DND-41 (cell line): ENCODE measurements at places on chromosomes 4 and X.
A peak's percentile ranks its signal among the peaks of the same experiment; 100 is the strongest.

DNA sequence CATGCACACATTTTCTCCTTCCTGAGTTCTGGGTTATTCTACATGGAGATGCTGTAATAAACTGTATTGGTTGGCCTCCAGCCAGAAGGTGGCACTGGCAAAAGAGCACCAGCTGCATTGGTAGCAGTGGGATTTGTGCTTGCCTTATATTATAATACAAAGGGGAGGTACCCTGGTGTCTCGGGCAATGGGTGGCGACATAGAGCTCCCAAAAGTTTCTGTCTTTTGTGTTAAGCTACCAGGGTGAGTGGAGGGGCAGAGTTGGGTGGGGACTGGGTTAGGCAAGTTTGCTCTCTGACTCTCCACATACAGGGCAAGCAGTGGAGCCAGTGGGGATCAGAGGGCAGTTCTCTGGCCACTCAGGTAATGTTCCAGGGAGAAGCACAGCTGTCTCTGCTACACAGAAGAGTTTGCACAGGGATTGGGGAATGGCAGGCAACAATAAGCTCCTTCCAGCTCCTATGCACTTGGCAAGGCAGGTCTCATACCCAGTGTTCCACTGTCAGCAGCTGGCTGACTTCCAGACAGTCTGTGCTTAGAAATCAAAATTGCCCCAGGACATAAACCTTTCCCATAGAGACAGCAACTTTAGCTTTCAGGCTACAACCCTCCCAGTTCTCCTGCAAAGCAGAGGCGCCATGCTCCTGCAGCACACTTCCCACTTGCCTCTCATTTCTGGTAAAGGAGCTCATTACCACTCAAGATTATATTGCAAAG, 463.9 kb upstream of the PCDH7 start:
- no peak for DNase-seq

- no peak for DNase-seq
Observed at GRCh38 chr4:148007314-148007760, 275.4 kb downstream of the ARHGAP10 start.

DNA sequence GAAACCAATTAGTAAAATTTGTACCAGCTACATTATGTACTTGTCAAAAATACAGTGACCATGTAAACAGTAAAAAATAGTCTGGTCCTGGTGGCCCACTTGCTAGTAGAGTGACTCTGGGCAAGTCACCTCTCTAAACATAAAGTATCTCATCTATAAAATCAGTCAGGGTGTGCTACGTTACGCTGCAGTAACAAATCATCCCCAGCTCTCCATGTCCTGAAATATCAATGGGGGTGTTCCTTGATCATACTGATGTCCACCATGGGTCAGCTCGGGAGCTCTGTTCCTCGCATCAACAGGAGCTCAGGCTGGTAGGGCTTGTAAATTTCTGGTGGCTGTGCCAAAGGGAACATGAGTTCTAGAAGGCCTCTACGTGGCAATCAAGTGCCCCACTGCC, 268.6 kb downstream of the RAB28 start:
- DNase-seq = no peak

GRCh38 chr4:185811509-185812364, at the start of gene SORBS2:
SORBS2 (minus strand) TSS chr4:185812194; CDS start chr4:185690571, 121,623 bp downstream.
- DNase-seq = no peak

GRCh38 chr4:99652596-99653436, 4.8 kb downstream of the C4orf54 start:
- no peak for DNase-seq

- DNase-seq = no peak
Observed at GRCh38 chrX:123713841-123714240, 19.0 kb downstream of the THOC2 start.

- no peak for DNase-seq
Observed at GRCh38 chr4:164997941-164998340, 20.5 kb upstream of the TRIM61 start.

DNA sequence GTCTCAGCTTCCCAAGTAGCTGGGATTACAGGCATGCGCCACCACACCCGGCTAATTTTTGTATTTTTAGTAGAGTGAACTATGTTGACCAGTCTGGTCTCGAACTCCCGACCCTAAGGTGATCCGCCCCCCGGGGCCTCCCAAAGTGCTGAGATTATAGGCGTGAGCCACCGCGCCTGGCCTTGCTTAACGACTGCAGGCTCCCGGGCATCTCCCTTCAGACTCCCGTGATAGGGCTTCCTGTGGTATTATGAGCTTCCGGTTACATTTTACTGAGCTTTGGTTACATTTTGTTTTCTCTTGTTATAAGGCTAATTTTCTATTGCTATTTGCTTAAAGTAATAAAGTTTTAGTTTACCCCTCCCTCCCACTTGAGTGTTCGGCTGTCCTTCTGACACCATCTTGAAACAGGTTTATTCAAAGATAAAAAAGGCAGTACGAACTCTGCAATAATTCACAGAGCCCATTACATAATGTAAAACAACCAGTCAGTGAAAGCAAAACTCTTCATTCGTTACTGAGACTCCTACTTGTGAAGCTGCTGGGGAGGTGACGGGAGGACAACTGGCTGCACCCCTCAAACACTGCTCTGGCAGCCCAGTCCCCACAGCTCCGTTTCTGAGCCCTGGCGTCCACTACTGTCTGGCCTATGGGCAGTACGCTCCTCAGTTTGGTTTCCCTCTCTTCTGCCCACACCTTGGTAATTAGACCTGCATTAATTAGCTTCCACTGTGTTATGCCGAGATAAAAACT, 795.7 kb upstream of the SLIT2 start:
- no peak for DNase-seq

DNA sequence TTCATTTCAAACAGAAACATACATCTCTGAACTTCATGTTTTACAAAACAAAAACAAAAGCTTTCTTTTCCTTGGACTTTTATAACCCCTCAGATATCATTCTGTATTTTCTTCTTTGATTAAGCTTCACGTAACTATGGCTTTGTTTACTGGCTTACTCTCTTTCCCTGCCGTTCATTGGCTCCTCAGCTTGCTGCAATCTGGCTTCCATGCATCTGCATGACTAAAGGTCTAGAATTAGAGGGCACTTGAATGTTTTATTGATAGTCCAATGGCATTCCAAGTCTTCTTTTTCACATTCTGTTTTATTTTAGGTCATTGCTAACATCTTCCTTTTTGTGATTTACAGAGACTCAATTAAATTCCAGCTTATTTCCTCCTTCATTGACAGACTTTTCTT, 487.6 kb downstream of the GRXCR1 start:
- no peak for DNase-seq

GRCh38 chrX:112008724-112009123, 73.9 kb downstream of the TRPC5 start:
- peak; percentile 8 for DNase-seq

- no peak for DNase-seq
Observed at GRCh38 chr4:75844151-75844662, 58.0 kb downstream of the PPEF2 start.

DNA sequence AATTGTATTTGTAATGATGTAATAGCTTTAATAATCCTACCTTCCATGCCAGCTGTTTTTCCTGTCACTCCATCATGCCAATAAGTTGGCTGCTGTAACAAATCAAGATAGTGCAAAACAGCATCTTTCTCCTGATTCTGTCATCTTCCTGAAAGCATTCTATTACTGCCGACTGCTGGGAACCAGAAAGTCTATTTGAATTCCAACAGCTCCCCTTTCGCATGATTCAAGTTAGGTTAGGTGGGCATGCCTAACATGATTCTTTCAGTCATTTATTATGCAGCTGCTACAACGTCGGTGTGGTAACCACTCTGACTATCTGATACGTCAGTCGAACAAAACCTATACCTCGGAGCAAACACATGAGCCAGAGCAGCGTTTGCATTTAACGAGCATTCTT, 127.9 kb upstream of the DMD start:
- DNase-seq = no peak

- DNase-seq = peak; percentile 83
Observed at GRCh38 chrX:130339408-130340222, at the start of gene SLC25A14. SLC25A14 (plus strand) TSS chrX:130339919; CDS start chrX:130340279, 360 bp downstream.

- no peak for DNase-seq
Observed at GRCh38 chrX:15929194-15929593, 74.6 kb upstream of the AP1S2 start.

GRCh38 chr4:105288121-105288520, 141.4 kb downstream of the TET2 start:
- DNase-seq = no peak

- no peak for DNase-seq
Observed at GRCh38 chrX:24093746-24094145, 39.0 kb downstream of the EIF2S3 start.

DNA sequence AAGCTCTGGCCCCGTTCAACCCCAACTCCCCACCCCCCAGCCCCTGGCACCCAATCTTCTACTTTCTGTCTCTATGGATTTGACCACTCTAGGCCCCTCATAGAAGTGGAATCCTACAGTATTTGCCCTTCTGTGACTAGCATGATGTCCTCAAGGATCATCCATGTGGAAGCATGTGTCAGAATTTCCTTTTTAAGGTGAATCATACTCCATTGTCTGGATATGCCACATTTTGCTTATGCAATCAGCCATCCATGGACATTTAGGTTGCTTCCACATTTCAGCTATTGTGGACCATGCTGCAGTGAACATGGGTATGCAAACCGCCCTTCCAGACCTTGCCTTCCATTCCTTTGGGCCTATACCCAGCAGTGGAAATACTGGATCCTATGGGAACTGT, 15.5 kb downstream of the CCNQ start:
- DNase-seq = no peak

GRCh38 chr4:147813109-147813773, 81.4 kb downstream of the ARHGAP10 start:
- DNase-seq = no peak

DNA sequence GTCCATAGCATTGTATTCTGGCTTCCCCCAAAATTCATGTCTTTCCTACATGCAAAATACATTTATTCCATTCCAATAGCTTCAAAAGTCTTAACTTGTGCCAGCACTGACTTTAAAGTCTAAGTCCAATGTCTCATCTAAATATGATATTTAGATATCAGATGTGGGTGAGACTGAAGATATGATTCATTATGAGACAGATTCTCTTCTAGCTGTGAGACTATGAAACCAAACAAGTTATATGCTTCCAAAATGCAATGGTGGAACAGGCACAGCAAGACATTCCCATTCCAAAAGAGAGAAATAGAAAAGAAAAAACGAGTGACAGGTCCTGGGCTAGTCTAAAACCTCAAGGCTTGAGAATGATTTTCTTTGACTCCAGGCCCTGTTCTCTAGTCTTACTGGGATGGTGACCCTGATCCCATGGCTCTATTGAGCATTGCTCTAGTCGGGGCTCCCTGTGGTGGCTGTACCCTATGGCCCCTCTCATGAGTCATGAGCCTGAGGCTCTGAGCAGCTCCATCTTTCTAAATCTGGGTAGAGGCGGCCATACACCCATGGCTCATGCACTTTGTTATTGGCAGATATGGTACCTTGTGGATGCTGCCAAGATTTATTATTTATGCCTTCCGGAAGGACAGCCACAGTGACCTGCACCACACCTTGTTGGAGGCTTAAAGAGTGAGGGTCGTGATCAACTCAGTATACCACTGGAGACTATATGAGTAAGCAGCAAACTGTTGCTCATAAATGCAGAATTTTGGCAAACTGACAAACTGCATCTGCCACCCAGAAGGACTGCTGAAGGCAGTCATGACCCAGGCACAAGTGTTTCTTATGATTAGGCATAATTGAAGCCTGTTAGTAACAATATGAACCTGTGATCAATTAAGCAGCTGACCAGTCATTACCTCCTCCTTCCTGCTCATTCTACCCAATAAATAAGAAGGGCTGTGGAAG, 38.5 kb upstream of the BOD1L1 start:
- DNase-seq = no peak

- DNase-seq = no peak
Observed at GRCh38 chrX:12991575-12991974, 16.7 kb downstream of the TMSB4X start.

DNA sequence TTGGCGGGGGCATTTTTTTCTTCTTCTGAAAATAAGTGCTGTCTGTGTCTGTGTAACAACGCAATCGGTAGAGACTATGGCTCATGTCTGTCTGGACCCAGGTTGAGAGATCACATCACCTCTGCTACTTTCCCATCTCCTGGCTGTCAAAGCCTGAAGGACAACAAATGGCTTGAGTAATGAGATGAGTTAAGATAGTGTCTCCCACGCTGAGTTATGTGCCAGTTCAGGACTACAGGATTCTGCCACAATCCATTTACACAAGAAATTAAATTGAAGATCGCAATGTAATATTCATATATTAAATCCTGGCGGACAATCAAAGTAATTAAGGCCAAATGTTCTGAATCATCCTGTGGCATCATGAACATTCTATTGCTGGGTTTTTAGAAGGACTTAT, 16.5 kb upstream of the ARHGAP36 start:
- DNase-seq = no peak

DNA sequence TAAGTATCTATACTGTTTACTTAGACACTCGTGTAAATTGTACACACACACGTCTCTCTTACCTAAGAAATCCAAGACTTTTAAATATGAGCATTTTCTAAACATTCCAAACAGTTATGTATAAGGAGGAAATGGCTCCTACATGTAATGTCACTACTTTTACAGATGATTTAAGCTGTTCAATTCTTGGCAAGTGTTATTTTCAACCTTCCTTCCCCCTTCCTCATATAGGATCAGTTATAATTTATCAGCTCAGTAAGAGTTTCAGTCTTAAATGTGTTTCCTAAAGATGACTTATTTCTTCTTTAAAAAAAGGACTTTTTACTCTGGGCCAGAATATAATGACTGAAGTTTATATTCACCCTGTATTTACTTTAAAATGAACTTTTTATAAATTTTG, 601.1 kb downstream of the ANKRD50 start:
- DNase-seq = no peak

DNA sequence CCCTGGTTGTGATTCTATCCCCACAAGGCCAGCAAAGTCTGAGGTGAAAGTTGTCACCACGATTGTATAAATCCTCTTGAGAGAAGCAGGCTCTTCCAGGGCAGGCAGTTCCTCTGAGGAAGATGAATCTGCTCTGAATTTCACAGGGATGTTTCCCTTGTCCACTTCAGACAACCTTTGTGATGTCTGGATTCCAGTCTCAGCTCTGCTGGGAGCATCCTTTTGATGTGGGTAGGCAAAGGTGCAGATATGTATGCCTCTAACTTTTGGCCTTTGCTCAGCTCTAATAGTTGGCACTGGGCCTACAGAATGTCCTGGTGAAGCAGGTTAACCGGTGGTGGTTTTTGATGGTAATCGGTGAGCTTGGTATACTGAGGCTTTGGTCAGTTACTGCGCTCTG, 50.6 kb upstream of the WDR1 start:
- DNase-seq = no peak

DNA sequence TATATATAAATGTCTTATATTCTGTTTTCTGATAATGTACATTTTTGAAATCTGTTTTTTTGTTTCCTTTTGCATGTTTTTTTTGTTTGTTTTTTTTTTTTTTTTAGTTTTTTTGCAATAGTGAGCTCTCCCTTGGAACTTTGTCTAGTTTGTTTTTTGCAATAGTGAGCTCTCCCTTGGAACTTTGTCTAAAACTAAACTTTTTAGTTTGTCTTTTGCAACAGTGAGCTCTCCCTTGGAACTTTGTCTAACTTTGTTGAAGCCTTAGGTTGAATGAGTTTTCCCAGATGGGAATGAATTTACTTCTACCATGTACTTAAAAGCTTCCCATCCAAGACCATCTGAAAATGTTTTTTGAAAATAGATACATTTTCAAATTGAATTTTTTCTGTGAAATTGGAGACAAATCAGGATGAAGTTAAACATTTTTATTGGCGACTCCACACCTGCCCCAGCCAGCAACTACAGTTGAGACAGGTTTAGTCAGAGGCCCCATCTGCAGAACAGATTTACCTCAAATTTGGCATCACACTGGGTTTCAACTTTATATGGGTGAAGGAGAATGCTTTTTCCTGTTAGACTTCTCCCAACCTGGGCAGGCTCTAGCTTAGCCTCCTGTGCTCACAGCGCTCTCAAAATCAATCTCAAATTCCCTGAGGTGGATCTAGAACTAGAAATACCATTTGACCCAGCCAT, 16.0 kb downstream of the SLC9B2 start:
- DNase-seq = no peak

- DNase-seq = no peak
Observed at GRCh38 chr4:16672421-16672820, 226.0 kb downstream of the LDB2 start.
